H54 (cell line): ENCODE measurements at places on chromosomes 6 and 20.

- DNase-seq, result no peak
These were observed 22.0 kb downstream of the RANBP9 start for GRCh38 chr6:13689511-13690256.

GRCh38 chr20:49590163-49591017 is 22.5 kb upstream of the PTGIS start:
- no peak for DNase-seq

GRCh38 chr6:116922853-116923548 is 46.0 kb downstream of the RFX6 start:
- no peak for DNase-seq

DNA sequence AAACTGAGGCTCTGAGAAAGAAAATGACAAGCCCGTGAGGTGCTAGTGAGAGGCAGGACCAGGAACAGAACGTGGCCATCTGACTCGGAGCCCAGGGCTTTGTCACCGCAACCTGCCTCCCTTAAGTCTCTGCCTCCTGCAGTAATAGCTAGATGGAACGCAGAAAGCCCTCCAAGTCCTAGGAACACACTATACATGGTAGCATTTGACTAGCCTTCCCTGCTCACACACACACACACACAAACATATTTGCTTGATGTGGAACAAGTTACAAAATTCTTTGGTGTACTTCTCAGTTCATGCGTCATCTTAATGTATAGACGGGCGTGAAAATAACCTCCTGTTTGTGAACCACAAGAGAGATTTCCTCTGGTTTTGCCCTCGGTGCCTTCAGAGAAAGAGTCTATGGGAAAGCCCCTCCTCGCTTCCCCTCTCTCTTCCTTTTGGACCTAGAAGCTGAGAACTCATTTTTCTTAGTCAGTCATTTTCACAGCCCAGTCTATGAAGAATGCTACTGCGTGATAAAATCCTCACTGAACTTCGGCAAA is 38.8 kb downstream of the C6orf52 start:
- no peak for DNase-seq

DNA sequence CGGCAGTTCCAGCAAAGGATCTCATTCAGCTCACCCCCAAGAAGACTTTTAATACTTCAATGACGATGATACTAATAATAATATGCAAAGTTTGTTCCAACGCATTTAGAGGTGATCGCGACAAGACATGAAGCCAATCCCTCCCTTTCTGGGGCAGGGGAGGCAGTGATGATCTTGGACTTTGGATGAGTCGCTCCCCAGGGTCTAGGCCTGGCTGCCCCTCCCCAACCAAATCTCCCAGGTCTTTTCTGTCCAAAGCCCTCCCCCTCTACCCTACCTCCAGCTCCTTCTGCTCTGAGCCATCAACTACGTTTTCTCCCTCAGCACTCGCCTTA is 33.9 kb downstream of the HLA-A start:
- no peak for DNase-seq

DNA sequence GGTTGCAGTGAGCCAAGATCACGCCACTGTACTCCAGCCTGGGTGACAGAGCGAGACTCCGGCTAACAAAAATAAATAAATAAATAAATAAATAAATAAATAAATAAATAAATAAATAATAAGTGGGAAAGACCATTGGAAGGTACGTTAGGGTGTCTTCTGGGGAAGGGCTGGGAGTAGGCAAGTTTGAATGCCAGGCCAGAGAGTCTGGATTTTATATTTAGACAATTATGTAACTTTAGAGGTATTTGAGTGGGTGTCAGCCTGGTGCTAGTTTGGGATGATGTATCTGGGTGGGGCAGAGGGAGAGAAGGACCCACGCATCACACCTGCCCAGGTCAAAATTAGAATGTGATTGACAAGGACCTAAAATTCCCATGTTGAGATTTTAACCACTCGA is 108.5 kb upstream of the PRND start:
- no peak for DNase-seq

- DNase-seq, result no peak
These were observed 113.0 kb downstream of the MANEA start for GRCh38 chr6:95690328-95690727.

DNA sequence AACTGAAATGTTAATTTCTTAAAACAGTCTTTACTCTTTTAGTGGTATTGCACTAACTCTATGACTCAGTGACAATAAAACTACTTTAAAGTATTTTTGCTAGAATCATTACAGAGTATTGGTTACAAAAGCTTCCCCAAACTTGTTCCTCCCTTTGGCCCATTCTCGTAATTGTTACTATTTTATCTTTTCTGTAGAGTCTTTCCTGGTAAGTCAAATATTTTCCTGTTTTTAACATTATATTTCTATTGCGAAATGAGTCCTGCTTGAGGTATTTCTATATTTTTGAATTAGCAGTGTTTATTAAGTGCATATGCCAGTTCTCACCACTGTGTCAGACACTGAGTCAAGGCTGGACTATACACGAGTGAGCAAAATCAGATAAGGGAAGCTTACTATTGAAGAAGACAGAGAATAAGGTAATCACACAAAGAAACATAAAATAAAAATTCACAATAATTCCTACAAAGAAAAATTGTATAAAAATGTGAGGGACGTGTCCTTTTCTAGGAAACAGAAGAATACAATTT is 970.5 kb downstream of the EYS start:
- no peak for DNase-seq

GRCh38 chr6:34062815-34063214 is 83.1 kb downstream of the GRM4 start:
- no peak for DNase-seq

GRCh38 chr6:129672341-129672682 is 37.7 kb downstream of the ARHGAP18 start:
- no peak for DNase-seq

DNA sequence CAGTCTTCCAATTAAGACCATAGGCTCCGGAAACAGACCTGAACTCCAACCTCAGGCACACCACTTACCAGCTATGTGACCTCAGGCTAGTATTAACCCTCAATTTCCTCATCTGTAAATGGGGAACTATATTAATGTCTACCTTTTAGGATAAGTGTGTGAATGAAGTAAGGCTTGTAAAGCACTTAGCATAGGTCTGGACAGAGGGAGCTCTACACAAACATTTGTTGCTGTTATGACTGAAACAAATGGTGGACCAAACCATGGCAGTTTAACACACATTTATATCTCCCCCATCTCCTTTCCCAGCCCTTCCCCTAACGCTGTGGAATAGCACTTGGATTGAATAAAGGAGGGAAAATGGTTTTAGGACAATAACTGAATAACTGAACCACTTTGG is 48.7 kb downstream of the TSHZ2 start:
- no peak for DNase-seq

- DNase-seq, result no peak
These were observed 42.1 kb upstream of the SLC22A3 start for GRCh38 chr6:160305926-160306713.

- DNase-seq, result no peak
These were observed 65.8 kb downstream of the TBC1D7 start for GRCh38 chr6:13262302-13263230.
